Heart left ventricle (tissue), 16 donors: ENCODE measurements at places on chromosomes 11 and 22.

GRCh38 chr11:69950120-69950519, 128.0 kb upstream of the ANO1 start:
- peak; percentile 17 for DNase-seq
- H3K27ac ChIP-seq: no peak overlapping the region
- H3K4me1 ChIP-seq: peaks cover 10% of the 10 kb centered on the region
- no peaks in the 10 kb centered on the region for H3K27me3 ChIP-seq
- H3K36me3 ChIP-seq: no peaks in the 10 kb centered on the region

DNA sequence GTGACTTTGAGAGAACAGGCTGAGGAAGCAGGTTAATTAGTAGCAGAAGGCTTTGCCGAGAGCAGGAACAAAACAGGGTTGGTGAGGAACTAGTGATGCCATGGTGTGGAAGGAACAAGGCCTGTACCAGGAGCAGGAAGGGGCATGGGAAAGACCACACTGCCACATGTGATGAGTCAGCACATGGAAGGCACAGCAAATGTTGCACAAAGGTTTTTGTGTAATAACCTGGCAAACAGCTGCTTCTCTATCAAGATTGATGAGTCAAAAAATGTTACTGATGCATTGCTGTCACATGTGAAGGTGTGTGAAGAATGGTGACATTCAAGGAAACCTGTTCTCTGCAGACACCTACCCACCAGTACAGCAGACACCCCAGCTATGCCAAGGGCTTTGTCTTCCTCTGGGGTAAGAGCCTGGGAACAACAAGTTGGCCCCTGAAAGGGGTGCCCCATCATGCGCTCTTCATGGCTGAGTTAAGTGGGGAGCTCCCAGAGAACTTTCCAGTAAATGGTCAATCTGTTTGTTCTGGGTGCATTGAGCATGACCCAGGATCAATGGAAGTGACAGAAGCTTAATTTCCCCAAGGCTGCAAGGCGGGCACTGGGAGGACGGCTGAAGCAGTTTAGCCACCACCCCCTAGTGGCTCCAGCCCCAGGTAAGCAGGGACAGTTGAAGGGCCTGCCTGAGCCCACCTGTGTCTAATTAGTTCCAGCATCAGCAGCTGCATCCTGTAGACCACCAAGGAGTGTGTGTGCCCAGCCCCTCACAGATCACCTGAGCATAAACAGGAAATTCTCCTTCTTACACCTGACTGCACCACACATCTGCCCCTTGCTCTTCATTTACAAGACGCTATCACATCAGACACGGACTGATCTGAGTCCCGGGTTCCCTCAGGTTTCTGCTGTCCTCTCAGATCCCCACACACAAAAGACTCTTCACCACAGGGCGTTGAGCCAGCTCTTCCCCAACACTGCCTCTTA, 47.6 kb downstream of the GGTLC2 start:
- H3K36me3 ChIP-seq: no peaks in the 10 kb centered on the region
- DNase-seq: no peak
- no peaks in the 10 kb centered on the region for H3K4me1 ChIP-seq
- H3K27me3 ChIP-seq: no peaks in the 10 kb centered on the region
- H3K27ac ChIP-seq: no peak overlapping the region

DNA sequence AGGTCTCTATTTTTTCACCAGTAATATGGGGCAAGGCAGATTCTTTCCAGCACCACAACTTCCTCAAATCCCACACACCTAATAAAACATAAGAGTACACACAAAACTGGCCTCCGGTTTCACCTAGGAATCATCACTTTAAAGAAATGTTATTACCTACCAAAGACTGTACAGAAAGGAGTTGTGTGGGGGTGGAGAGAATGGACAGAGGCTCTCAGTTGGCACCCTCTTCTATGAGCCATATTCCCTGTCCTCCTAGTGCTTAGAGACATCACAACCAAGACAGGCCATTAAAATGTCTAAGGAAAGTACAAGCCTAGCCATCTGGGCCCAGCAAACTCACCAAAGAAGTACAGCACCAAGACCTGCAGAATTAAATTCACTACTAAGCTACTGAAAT, 56.1 kb downstream of the RBFOX2 start:
- no peaks in the 10 kb centered on the region for H3K27me3 ChIP-seq
- no peaks in the 10 kb centered on the region for H3K36me3 ChIP-seq
- peaks cover 16% of the 10 kb centered on the region for H3K4me1 ChIP-seq
- no peak overlapping the region for H3K4me3 ChIP-seq
- DNase-seq: no peak

GRCh38 chr22:45291931-45292290, 7.2 kb downstream of the UPK3A start:
- H3K4me3 ChIP-seq: no peak overlapping the region
- no peaks in the 10 kb centered on the region for H3K36me3 ChIP-seq
- H3K27me3 ChIP-seq: no peaks in the 10 kb centered on the region

DNA sequence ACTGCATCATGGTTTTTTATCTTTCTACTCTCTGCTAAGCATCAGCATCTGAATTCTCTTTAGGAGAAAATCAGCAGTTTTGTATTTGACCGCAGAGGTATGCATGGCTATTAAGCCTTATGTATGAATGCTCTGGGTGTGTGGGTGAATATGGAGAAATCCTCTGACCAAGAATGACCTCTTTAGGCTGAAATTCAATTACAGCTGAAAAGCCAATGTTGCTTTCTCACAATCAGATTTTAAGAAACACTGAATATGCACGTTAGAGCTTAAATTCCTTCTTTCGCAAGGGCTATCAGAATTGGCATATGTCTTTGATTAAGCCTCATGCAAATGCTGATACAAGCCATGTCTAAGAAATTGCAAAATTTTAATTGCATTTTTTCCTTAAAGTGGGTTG, 43.2 kb downstream of the ARHGAP42 start:
- DNase-seq: no peak
- H3K27ac ChIP-seq: no peak overlapping the region
- H3K4me1 ChIP-seq: peaks cover 56% of the 10 kb centered on the region
- no peaks in the 10 kb centered on the region for H3K36me3 ChIP-seq
- no peak overlapping the region for H3K4me3 ChIP-seq

GRCh38 chr22:25347752-25348102, 128.3 kb downstream of the CRYBB2 start:
- H3K4me1 ChIP-seq: no peaks in the 10 kb centered on the region
- peaks cover 38% of the 10 kb centered on the region for H3K36me3 ChIP-seq
- no peak overlapping the region for H3K27ac ChIP-seq
- H3K4me3 ChIP-seq: no peak overlapping the region
- no peaks in the 10 kb centered on the region for H3K27me3 ChIP-seq

- no peak overlapping the region for H3K27ac ChIP-seq
- no peaks in the 10 kb centered on the region for H3K4me1 ChIP-seq
- no peak for DNase-seq
- H3K27me3 ChIP-seq: no peaks in the 10 kb centered on the region
- H3K36me3 ChIP-seq: peaks cover 96% of the 10 kb centered on the region
Observed at GRCh38 chr22:25956801-25957200, 212.5 kb upstream of the SEZ6L start.

DNA sequence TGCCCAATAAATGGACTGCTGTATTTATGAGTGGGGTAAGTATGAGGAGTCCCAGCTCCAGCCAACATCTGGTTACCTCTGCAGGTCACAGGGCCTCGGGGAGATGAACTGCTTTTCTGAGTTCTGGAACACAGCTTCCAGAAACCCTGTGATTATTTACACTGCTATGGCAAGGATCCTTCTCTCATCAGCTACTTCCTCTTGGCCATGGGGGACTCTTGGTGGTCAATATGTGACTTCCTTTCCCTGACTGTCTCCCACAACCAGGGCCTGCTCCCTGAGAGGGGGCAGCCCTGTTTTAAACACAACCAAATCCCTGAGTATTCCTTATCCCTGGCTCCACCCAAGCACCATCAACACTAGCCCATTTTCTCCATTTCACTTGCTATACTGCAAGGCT, 10.0 kb downstream of the RHOG start:
- no peak overlapping the region for H3K27ac ChIP-seq
- no peaks in the 10 kb centered on the region for H3K27me3 ChIP-seq
- no peak for DNase-seq

- peak overlapping the region; percentile 94 for H3K27ac ChIP-seq
- peak; percentile 54 for DNase-seq
- no peaks in the 10 kb centered on the region for H3K4me1 ChIP-seq
- H3K4me3 ChIP-seq: peak overlapping the region; percentile 89
- no peaks in the 10 kb centered on the region for H3K36me3 ChIP-seq
- no peaks in the 10 kb centered on the region for H3K27me3 ChIP-seq
Observed at GRCh38 chr11:32893343-32894148, 935 bp downstream of the QSER1 start.

DNA sequence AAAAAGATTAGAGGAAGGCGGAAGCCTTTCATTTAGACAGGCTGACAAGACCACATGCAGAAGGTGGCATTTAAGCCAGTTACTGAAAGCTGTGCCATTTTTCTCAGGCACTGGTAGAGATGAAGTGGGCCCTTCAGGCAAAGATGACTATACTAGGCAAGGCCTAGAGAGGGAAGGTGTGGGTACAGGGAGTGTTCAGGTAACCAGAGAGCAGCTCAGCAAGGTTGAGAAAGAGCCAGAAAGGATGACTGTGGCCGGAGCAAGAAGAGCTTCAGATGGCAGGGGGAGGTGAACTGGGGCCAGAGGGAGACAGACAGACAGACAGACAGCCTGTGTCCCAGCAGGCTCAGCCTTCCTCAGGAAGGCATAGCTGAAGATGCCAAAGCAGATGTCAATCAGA, 88.1 kb upstream of the NARS2 start:
- H3K27ac ChIP-seq: no peak overlapping the region
- H3K27me3 ChIP-seq: no peaks in the 10 kb centered on the region
- H3K4me1 ChIP-seq: no peaks in the 10 kb centered on the region
- no peaks in the 10 kb centered on the region for H3K36me3 ChIP-seq
- H3K4me3 ChIP-seq: no peak overlapping the region
- DNase-seq: no peak

DNA sequence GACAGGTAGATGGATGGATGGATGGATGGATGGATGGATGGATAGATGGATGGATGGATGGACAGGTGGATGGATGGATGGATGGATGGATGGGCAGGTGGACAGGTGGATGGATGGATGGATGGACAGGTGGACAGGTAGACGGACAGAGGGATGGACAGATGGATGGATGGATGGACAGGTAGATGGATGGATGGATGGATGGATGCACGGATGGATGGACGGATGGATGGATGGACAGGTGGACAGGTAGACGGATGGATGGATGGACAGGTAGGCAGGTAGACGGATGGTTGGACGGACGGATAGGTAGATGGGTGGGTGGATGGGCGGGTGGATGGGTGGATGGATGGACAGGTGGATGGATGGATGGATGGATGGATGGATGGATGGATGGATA, 24.3 kb downstream of the PDGFB start:
- H3K4me1 ChIP-seq: no peaks in the 10 kb centered on the region
- H3K27ac ChIP-seq: no peak overlapping the region
- peaks cover 28% of the 10 kb centered on the region for H3K36me3 ChIP-seq
- DNase-seq: no peak
- no peak overlapping the region for H3K4me3 ChIP-seq
- no peaks in the 10 kb centered on the region for H3K27me3 ChIP-seq

DNA sequence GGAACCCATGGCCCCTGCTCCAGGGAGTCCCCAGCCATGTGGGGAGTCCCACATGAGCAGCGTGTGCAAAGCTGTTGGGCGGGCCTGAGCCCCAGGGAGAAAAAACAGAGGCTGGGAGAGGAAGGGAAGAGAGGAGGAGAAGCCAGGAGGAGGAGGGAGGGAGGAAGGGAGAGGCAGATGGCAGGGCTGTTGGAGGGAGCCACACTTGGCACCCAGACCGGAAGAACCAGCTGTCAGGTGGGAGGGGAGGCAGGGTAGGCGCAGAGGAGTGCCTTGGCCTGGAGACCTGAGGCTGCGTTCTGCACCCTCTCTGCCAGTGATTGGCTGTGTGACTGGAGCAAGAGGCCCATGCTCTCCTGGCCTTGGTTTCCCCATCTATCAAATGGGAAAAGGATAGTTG, 6.7 kb downstream of the SYNGR1 start:
- no peak for DNase-seq
- no peak overlapping the region for H3K4me3 ChIP-seq
- no peak overlapping the region for H3K27ac ChIP-seq
- no peaks in the 10 kb centered on the region for H3K27me3 ChIP-seq

DNA sequence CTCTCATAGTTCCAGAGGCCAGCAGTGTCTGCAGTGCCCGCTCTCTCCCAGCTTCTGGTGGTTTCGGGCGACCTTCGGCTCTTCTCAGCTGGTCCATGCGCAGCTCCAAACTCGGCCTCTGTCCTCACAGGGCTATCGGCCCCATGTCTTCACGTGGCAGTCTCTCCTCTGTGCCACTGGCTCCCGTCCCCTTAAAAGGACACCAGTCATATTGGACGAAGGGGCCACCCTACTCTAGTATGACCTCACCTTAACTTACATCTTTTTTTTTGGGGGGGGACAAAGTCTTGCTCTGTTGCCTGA, 13.8 kb downstream of the LTO1 start:
- no peak for DNase-seq
- H3K27ac ChIP-seq: no peak overlapping the region
- H3K36me3 ChIP-seq: peaks cover 6% of the 10 kb centered on the region
- no peaks in the 10 kb centered on the region for H3K4me1 ChIP-seq
- H3K27me3 ChIP-seq: no peaks in the 10 kb centered on the region

- DNase-seq: no peak
- H3K27ac ChIP-seq: no peak overlapping the region
- H3K4me1 ChIP-seq: no peaks in the 10 kb centered on the region
- H3K27me3 ChIP-seq: no peaks in the 10 kb centered on the region
- no peaks in the 10 kb centered on the region for H3K36me3 ChIP-seq
Observed at GRCh38 chr11:87260811-87261210, 223.1 kb downstream of the TMEM135 start.

DNA sequence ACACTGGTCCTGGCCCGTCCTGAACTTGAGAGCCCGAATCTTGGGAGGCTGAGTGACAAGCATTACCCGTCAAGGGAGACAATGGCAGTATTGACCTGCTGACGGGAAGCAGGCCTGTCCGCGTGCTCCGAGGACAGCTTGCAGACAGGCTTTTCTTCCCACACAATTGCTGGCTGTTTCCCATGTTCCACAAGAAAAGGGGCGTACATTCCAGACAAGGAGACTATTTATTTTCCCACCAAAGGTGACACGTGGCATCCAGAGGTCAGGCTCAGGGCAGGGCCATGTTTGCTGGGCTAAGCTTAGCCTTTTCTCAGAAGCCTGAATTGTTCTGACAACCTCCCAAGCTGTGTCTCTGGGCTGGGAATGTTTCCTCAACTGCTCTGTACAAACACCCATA, 86.9 kb upstream of the SPON1 start:
- H3K4me1 ChIP-seq: peaks cover 7% of the 10 kb centered on the region
- no peaks in the 10 kb centered on the region for H3K27me3 ChIP-seq
- H3K4me3 ChIP-seq: no peak overlapping the region
- H3K36me3 ChIP-seq: no peaks in the 10 kb centered on the region
- no peak overlapping the region for H3K27ac ChIP-seq
